ENCODE measurements at places on chromosomes 13 and 19.

- DNase-seq = no peak
Measured at GRCh38 chr13:88675347-88675996, 1004.3 kb downstream of the SLITRK5 start.

DNA sequence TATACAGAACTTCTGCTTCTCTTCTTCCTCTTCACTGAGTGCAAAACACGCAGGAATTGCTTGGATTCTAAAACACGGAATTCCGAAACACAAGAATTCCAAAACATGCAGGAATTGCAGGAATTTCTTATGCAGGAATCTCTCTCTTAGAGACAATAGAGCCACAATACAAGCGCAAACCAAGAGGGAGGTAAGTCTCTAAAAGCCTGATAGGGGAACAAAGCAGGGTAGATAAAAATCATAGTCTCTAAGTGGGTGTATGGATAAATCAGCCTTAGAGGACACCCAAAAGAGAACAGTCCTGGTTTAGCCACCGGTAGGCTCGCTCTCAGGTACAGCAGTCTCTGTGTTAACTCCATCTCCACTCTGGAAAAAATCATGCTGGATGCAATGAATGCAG lies 112.9 kb downstream of the LHFPL6 start:
- no peak for DNase-seq

- DNase-seq = no peak
Measured at GRCh38 chr19:11019262-11019661, 58.4 kb downstream of the SMARCA4 start.

DNA sequence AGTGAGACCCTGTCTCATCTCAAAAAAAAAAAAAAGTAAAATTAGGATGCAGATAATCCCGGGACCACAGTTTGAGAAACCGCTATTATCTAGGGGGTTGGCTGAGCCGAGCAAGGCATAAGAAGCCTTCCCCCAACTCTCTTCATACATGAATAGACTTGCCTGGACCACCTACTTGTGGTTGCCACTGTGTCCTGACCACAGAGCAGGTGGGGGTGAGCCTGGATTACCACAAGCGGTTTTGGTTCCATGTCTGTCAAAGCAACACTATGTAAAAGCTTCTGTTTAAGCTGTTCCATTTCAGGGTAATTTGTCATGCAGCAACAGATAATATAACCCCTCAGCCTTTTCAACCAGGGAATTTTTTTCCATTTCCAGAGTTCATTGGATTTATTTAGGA lies 3.3 kb upstream of the NAPA start:
- no peak for DNase-seq

Data from A172 (cell line).